Omental fat pad (tissue), 4 donors: ENCODE measurements at places on chromosomes 7 and 10.

DNA sequence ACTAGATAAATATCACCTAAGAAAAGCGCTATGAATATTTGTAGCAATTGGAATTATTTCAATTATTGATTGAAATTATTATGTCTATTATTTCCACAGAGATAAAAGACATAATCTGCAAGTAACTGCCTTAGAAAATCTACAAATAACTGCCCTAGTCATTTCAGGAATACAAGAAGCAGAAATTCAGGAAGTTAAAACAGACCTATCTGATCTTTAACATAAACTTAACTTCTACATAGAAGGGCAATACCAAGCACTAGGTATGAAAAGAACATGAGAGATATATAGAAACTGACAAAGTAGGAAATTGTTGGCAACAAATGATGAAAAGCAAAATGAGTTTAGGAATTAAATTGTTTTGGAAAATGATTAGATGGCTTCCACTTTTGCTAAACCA lies 31.8 kb upstream of the AKR1B10 start:
- DNase-seq = no peak

DNA sequence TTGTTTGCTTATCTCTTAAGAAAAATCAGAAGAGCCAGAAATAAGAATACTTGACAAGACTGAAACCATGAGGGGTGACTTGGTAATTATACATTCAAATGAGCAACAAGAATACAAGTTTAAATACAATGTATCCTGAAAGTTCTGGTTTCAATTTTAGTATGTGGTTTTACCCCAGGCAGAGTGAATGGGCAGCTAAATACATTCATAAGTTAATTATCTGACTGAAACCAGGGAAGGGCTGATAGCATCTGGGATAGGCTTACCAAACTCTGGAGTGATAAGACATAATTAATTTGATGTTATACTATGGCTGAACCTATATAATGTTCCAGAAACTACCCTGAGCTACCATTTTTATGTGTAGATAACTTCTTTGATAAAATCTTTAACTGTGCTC lies 252.2 kb upstream of the PLXNA4 start:
- DNase-seq = no peak

DNA sequence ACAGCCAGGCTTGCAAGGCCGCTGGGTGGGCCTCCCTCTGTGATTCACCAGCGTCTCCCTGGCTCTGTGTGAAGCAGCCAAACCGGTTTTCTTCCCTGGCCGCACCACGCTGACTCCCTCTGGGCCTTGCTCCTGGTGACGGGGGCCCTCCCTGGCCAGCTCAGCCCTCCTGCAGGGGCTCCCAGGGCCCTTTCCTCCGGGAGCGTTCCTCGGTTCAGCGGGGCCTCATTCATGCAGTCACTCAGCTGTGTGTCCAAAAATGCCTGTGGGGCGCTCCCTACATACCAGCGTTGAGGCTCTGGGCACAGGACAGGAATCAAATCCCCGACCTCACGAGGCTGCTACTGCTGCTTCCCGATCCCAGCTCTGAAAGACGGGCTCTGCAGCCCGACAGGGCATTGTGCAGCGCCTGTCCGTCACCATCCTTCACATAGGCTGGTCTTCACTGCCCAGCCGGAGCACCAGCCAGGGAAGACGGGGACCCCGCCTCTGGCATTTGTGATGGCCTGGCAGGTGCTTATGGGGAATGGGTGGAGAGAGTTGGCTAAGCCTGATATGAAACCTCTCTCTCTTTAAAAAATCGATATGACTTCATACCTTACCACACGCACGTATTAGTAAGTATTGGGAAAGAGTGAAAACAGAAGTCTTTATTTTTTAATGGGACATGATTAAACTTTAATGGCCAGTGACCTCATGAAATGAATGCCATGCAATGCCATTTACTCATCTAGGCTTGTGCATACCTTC lies 110.0 kb upstream of the SHH start:
- no peak for DNase-seq

GRCh38 chr7:116804471-116804870 lies 57.9 kb upstream of the CAPZA2 start:
- DNase-seq = no peak

GRCh38 chr10:43380610-43381222 lies 9.3 kb downstream of the FXYD4 start:
- DNase-seq = no peak

- no peak for DNase-seq
These were observed 34.1 kb upstream of the CAPZA2 start for GRCh38 chr7:116828281-116828680.

DNA sequence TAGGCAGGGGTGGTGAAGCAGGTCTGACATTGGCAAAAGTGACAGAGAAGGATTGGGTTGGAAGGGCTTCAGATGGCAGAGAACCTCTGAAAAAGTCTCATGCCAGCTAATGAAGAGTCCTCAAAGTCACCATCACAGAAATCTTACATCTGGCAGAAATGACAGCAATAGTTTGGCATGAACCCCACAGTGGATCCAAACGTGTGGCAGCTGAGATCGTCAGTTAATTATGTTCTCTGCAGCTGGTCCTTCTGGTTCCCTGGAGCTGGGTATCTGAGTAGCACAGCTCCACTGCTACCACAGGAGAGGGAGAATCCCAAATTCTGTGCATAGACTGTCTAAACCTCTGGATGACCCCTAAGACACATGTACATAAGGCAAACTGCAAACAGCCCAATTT lies 73.4 kb downstream of the ALOX5 start:
- DNase-seq = no peak

DNA sequence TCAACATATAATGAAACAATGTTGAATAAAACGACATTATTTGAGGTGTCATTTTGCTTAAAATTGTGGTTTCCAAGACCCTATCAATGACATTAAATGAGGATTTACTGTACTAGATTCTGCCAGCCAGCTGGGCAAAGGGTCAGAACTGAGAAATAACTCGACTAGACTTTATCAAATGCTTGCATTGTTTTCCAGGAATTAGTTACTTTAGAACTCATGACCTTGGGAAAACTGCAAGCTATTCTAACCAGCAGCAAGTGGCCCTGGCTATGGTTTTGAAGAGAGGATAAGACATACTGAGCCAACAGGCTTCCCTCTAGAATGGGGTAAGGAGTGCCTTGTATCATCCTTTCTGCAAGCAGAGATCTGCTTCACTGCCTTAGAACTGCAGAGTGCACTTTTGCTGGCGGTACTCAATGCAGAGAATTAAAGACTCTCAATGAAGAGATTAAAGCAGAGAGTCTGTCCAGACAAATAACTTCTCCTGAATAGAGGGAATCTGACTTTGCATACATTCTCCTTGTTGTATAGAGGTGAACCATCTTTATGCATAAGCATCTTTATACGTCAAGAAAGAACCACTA lies 281.5 kb downstream of the ARL4A start:
- DNase-seq = no peak

DNA sequence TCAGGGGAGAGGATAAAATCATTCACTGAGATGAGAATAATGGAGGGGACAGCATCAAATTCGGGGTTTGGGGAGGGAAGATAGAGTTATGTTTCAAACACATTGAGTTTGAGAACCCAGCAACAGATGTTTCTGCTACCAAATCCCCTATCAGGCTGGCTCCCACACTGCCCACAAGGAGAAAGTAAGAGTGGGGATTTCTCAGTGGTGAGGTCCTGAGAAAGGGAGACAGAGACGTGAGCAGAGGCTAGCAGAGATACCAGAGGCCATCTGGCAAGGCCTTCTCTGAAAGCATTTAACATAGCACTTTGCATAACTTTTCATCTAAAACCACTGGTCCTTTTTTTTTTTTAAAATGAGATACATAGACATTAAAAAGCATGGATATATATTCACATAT lies 7.8 kb upstream of the SLF2 start:
- no peak for DNase-seq

- no peak for DNase-seq
These were observed 237.3 kb downstream of the PTPRN2 start for GRCh38 chr7:158350166-158350900.

GRCh38 chr7:98956469-98956868 lies 78.1 kb downstream of the TRRAP start:
- no peak for DNase-seq

DNA sequence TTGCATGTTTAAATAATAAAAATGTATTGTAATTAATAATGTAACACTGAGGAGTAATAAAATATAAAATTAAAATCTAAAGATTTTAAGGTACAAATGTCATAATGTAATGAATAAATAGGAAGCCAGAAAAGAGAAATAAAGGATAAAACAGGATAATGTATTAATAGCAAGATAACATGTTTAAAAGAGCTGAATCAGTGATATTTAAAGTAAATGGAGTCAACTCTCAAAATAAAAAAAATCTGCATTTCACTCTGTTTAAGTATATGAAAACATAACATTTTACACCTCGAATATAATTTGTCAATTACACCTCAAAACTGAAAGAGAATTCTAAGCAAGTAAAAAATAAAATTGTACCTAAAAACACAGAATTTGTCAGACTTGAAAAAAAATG lies 44.1 kb downstream of the GRM3 start:
- DNase-seq = no peak

DNA sequence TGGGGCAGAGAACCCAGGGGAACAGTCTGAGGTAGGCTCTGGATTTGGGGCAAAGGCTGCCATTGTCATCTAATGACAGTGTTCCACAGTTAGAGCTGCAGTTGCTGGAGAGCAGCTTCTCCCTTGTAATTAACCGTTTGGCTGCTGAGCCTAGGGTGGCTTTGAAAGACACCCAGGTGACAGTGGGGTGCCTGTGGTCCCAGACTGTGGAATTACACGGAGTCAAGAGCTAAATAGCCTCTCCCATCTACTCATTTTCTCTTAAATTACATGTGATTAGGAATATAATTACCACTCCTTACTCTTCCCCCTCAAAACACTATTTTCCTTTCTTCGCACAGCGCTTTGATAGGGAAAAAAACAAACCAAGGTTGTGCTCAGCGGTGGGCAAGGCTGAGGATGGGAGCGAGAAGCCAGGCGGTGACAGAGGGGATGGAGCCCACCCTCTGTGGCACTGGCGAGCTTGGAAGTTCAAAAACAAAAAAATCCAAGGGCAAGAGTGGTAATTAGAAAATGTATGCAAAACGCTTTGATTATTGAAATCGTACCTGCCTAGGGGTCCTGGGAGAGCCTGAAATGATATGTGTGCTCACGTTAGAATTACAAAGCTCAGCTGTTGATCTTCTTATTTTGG lies 44.1 kb downstream of the BAMBI start:
- no peak for DNase-seq

DNA sequence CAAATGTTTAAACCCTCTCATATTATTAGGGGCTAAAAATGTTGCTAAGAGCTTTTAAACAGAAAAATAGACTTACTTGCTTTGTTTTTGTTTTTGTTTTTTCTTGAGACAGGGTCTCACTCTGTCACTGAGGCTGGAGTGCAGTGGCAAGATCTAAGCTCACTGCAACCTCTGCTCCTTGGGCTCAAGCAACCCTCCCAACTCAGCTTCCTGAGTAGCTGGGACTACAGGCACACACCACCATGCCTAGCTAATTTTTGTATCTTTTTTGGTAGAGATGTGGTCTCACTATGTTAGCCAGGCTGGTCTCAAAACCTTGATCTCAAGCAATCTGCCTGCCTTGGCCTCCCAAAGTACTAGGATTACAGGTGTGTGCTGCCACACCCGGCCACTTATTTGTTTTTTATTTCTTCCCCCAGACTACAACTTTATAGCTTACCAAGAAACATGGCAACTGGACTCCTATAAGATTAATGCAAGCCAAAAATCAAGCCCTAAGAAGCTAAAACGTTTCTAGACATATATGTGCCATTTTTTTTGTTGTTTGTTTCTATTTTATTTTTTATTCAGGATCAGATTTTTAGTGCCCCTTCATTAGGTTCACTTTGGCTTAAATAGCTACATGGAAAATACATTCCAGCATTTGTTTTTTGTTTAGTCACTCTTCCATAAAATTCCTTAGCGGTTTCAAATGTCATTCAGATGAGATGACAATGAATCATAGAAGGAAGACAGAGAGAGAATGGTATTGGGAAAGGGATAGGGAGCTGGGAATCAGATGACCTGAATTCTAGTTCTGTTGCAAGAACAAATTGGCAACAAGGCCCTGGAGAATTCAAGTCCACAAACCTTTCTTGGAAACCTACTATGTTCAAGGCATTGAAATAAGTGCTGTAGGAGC lies 163.4 kb upstream of the MKLN1 start:
- DNase-seq = no peak

- DNase-seq = no peak
These were observed 499.0 kb downstream of the TCERG1L start for GRCh38 chr10:130812381-130813148.

DNA sequence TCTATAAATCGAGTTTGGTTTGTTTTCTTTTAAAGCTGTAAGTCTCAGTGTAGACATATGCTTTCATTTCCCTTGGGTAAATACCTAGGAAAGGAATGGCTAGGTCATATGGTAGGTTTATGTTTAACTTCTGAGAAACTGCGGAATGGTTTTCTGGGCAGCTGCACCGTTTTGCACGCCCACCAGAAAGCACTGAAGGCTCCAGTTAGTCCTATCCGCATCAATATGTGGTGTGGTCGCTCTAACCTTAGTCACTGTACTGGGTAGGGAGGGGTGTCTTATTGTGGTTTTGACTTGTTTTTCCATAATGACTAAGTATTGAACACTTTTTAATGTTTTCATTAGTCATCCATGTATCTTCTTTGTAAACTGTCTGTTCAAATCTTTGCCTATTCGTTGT lies 279.5 kb upstream of the AKR1E2 start:
- no peak for DNase-seq

DNA sequence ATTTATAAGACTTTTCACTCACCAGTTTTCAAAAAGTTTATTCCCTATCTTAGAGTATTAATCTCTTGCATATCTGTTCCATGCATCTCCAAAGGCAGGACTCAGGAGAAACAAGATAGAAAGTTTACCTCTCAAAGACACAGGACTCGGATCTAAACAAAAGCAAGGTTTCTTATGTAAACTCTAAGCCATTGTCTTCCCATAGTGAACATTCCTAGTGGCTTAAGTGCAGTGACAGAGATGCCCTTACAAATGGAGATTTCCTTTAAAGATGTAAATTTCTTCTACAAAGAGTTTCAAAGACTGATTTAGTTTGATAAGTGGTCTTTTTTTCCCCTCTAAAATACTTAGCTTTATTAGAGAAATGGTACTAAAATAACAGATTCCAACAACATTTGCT lies 209.8 kb downstream of the ACTR3B start:
- DNase-seq = no peak

- DNase-seq = no peak
These were observed 14.0 kb upstream of the AKR1E2 start for GRCh38 chr10:4812046-4812445.

DNA sequence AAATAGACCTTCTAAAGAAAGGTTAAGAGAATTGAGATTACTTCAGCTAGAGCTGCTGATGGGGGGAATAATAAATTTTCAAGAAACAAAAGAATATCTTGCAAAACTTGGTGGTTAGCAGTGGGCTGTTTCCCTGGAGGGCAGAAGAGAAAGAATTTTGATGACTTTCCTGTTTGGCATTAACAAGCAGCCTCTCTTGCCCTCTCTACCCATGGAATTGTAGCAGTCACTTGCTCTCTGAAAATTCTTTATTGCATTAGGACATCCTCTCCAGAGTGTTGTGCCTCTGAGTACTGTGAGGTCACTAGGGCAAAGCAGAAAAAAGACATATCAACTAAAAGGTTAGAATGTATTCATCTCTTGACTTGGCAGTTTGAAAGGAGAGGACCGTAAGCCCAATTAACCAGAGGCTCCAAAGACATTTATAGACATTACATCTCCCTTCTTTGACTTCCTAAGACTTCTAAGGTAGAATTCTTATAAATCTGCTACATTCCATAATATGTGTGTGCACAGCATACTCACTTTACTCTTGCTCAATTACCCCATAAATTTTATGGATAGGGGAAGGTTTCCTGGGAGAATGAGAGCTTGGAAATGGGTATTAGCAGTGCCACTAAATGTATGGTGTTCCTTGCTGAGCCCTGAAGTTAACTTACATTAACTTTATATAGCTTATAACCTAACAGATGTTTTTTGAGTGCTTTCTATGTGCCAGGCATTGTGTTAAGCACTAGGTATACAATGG lies 215.3 kb downstream of the KIF20B start:
- DNase-seq = no peak
